BJ (cell line): ENCODE measurements at places on chromosomes 7 and 10.

- DNase-seq, result no peak
Observed at GRCh38 chr7:121214657-121215056, 114.1 kb upstream of the WNT16 start.

DNA sequence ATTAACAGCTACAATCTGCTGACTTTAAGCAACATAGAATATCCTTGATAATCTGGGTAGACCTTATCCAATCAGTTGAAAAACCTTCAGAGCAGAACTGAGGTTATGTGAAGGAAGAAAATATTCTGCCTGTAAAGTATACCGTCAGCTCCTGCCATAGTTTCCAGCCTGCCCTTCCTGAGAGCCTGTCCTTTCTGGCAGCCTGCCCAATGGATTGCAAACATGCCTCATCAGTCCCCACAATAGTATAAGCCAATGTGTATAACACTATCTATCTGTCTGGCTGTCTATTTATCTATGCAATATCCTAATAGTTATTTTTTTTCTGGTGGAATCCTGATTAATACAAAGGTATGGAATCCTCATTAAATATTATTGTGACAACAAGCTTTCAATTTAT, 489.2 kb upstream of the KCND2 start:
- DNase-seq, result no peak

DNA sequence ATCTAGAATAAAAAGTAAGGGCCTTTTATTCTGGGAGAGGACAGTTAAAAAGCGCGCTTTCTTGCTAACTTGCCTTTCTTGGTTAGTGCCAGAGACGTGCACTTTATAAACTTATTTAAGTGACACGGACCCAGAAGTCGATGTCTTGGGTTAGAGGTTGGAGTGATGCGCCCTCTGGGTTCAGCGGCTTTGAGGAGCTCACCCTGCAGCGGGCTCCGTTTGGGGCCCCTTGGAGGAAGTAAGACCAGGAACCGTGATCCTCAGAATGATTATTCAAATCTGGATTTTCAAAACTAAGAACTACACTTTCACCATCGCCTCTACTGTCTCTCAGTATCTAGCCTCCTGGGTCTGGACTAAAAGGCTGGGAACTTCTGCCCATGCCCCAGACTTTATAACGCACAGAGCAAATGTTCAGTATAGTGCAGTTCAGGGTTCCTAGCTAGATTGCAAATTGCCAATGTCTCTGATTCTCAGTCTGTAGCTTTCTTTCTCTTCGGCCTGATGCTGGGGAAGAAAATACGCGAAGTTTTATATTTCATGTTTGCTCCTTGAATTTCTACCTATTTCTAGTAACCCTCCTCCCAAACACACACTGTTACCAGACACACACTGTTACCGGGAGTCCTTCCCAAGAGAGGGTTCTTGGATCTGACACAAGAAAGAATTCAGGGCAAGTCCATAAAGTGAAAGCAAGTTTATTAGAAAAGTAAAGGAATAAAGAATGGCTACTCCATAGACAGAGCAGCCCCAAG, 18.6 kb upstream of the SMO start:
- DNase-seq, result no peak

- DNase-seq, result no peak
Observed at GRCh38 chr10:28975891-28976531, 298.7 kb downstream of the BAMBI start.

DNA sequence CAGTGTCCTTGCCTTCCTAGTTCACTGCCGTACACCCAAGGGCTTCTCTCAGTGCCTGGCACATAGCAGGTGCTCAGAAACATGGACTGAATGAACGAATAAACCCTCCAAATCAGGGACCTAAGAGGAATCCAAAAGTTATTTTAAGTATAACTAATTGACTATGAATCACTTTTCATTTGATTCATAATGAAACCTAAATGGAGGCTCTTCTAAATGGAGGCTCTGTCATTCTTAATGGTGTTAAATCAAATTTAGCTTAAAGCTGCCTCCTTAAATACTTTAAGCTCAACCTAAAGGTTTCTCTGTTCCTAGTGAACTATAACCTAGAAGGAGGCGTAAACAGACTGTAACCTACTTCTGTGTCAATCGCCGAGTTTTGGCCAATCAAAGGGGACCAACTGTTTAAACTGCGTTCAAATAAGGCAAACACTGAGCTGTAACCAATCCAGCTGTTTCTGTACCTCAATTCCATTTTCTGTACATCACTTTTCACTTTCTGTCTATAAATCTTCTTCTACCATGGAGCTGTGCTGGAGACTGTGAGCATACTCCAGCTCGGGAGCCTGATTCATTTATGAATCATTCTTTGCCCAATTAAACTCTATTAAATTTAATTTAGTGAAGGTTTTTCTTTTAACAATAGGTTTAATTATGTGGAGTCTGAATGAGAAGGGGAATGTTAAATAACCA, 11.0 kb downstream of the PYROXD2 start:
- no peak for DNase-seq

GRCh38 chr10:88411772-88412349, 171.3 kb downstream of the RNLS start:
- no peak for DNase-seq

DNA sequence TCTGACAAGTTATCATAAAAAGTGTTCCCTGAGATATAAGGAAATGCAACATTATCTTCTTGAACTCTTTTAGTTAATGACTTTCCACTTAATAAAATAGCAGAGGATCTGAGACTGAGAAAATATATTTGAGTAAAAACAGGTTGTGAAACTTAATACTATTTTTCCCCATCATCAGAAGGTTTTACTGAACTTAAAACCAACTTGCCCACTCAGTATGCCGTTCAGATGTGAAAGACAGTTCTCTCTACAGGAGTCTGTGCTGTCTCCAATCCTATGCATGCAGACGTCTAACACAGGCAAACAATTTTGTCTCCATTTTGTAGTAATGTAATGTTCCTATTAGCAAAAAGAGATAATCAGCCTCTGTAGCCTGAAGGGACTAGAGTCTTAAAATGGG, 38.2 kb upstream of the CYP2C18 start:
- DNase-seq, result no peak

DNA sequence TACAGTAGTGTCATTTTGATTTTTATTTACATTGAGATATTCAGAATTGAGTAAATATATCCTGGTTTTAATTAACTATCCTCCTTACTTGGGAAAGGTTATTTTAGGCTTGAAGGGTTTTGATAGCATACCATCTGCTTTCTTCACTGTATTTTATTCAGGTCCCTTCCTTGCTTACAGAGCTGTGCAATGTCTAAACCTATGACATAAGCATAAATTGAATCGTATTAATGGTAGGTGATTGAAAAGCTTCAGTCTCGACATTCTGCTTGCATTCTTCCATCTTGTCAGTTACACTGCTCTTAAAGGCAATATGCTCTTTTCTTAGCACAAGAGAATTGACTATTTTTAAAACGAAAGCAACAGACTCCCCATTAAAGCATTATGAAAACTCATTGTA, 102.5 kb downstream of the ARID5B start:
- DNase-seq, result no peak

DNA sequence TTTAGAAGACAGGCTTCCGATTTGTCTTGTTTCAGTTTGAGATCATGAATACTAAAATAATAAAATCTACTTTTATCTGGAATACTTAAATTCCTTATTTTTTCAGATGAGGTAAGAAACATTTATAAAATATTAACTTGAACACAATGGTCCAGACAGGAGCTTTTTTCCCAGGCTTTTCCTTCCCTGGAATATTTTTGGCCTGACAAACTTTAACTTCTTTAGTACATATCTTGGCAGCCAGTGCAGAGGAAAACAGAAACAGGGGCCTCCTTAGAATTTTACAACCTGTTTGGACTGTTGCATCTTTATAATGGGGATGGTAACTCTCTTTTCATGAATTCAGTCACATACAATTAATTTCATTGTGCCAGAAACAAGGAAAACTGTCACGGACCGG, 41.4 kb downstream of the NRP1 start:
- no peak for DNase-seq

DNA sequence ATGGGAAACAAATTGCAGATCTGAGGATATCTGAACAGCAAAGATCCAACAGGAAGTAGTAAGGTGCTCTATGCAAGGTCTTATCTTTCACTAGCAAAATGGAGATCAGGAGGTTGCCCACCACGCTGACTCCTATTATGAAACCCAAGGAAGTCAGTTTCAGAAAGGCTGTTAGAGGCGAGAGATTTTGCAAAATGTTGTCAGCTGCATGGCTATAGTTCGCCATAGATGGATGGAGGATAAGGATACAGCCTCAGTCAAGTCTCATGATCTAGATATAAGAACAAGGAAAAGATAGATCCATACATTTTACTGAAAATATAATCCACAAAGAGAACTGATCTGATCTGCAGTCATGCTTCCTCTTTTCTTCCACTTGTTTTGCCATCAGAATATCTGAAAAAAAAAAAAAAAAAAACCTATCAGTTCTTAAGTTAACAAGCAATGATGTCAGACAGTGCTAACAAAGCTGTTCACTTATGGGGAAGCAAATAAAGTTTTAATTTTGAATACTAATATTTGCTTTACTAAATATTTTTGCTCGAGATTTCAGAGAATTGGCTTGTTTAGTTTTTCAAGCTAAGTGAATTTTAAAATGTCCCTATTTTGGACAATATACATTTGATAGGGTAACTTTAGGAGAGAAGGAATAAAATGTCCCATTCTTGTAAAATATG, 2.0 kb downstream of the GPR85 start:
- no peak for DNase-seq

GRCh38 chr10:58567652-58568051, 55.0 kb downstream of the BICC1 start:
- DNase-seq, result no peak

GRCh38 chr7:142760071-142760642, 10.6 kb upstream of the PRSS2 start:
- no peak for DNase-seq

DNA sequence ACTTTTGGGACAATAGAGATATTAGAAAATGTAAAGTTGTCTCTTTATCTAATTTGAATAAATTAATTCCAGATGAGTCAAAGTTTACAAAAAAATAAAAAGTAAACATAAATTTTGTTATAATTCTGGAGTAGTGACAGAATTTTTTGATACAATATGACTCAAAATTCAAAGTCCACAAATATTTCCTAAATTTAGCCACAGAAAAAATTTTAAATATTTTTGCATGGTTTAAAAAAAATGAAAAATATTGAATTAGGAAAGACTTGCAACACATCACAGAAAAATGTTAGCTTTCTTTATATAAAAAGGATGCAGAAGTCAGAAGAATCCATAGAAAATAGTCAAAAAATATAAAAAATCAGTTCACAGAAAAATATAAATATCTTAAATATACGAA, 117.7 kb downstream of the ARHGAP21 start:
- DNase-seq, result no peak

DNA sequence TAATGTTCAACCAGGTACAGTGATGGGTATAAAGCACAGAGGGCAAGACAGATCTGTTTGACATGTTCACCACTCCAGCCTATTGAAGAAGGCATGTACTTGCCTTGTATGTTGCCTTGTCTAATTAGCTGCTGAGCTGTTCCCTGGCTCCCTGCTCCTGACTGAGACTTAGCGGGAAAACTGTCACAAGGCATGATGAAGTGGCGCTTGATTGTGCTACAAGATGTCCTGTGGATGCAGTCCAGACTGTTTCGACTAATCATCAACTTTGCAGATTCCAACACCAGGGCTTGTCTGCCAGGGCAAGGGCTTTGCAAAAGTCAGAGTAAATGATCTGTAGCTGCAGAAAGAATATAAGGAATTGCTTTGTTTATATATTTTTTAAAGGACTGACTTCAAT, 136.2 kb upstream of the NRBF2 start:
- DNase-seq, result no peak

DNA sequence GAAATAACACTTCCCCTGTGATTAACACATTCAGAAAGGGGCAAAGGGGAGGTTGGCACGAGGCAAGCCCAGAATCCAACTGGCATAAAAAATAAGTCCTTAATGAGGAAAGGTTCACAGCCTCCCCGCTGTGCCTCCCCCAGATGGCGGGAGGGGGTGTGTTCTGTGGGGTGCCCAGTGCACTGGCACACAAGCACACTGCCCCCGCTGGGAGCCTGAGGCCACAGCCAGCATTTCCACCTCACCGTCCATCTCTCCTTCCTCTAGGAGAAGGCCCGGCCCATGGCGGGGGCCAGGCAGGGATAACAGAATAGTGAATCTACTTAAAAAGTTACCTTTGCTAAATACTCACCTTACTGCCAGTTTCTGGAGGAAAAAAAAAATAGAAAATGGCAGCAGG, 43.2 kb downstream of the PRKAG2 start:
- DNase-seq, result no peak

DNA sequence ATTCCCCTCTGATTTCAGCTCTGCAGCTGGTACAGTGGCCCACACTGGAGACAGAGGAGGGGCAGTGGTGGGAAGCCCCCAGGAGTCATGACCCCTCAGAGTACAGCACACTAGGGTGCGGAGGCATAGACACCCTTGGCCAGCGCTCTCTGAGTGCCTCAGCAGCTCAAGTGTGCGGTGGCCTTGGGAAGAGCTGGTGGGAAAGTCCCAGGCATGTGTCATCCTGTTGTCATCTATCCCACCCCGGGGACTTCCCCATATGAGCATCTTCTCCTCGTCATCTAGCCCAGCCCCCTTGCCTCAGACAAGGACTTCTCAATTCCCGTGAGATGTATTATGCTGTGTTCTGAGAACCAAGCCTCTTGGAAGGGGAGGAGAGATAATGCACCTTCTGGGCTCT, 15.6 kb upstream of the PPIF start:
- DNase-seq, result peak; percentile 65

DNA sequence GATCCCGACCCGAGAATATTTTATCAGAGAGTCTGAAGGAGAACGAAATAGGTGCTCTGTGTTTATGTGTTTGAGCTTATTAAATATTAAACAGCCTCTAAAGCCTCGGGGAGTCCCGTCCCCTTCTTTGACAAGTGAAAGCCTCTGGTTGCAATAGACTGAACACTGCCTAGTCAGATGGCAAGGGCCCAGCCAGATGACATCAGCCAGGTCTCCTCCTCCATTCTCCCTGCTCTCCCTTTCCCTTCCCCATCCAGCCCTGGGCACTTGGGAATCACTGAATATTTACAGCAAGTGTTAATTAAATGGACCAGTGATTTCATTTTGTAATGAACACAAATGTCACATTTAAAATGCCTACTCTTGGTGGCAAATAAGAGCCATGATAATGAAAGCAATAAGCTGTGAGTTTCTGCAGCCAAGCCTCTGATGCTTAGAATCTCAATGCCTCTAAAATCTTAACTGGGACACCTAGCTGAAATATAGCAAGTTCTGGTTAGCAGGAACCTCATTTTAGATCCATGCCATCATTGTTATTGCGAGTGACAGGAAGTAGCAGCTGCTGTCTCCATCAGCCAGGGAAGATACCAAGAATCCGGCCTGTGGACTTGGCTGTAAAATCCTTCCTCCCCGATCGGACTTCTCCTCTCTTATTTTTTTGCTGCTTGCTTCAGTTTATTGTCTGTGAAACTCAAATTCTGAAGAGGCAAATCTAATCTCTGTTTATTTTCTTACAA, 202.1 kb downstream of the PRPF18 start:
- DNase-seq, result no peak
